ENCODE measurements at places on chromosomes 6 and 20.

DNA sequence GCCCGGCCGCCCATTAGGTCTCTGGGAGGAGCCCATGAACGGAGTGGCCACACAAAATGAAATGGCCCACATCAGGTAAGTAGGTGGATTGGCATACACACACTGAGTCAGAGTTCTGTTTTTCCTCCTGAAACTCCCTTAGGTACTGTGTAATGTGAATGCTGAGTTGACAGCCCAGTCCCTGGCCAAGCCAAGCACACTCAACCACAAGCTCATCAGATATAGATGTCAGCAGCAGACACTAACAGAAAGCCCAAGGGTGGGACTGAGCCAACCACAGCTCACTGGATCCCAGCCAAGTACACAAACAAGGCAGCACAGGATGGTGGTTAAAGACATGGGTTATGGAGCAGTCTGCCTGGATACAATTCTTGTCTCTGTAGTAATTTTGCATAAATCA, 403.4 kb downstream of the GJA1 start:
- no peak for DNase-seq

DNA sequence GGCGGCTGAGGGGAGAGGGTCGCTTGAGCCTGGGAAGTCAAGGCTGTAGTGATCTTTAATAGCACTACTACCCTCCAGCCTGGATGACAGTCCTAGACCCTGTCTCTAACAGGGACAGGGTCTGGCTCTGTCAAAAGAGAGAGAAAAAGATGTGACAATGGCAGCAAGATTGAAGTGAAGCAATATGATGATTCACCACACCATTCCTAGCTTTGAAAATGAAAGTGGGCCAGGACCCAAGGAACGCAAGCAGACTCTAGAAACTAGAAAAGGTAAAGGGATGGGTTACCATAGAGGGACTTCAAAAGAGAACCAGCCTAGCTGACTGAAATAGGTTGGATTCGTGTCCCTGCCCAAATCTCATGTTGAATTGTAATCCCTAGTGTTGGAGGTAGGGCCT, 426.9 kb downstream of the HTR1B start:
- DNase-seq: no peak

GRCh38 chr6:36245572-36246061, 24.2 kb upstream of the PNPLA1 start:
- no peak for DNase-seq

- DNase-seq: no peak
Measured at GRCh38 chr6:11921017-11921438, 91.1 kb upstream of the HIVEP1 start.

DNA sequence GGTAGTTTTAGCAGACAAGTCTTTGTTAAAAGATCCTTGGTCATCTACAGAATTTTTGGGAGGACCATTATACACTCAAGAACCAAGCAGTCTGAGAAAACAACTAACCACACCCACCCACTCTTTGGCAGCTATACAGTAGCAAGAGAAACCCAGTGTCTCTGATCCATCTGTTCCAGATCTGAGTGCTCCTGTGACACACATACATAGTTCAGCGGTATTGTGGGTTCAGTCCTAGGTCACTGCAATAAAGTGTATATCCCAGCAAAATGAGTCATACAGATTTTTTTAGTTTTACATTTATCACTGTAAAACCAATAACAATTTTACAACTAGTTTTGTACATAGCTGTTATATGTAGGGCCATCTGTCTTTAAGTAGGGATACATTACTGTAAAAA, 47.4 kb upstream of the PAK5 start:
- DNase-seq: no peak
